ENCODE measurements at places on chromosomes 11 and 22. TPM values are rescaled to one million over a fixed set of nuclear protein-coding genes. Genes with fewer than 3 reads are reported as not detected.

KIAA1671 gene
- total RNA-seq = 13.6 TPM

MMP12 gene
- not detected for total RNA-seq

ATF4 gene
- 354 TPM for total RNA-seq

NPTXR gene
- total RNA-seq = 1.4 TPM

MIAT gene
- 72.7 TPM for total RNA-seq

YPEL4 gene
- total RNA-seq = 0.86 TPM
